Kidney epithelial cell (primary cell): ENCODE measurements at places on chromosomes 12 and 14. TPM values are rescaled to one million over a fixed set of nuclear protein-coding genes. Genes with fewer than 3 reads are reported as not detected.
A peak's percentile ranks its signal among the peaks of the same experiment; 100 is the strongest.

DNA sequence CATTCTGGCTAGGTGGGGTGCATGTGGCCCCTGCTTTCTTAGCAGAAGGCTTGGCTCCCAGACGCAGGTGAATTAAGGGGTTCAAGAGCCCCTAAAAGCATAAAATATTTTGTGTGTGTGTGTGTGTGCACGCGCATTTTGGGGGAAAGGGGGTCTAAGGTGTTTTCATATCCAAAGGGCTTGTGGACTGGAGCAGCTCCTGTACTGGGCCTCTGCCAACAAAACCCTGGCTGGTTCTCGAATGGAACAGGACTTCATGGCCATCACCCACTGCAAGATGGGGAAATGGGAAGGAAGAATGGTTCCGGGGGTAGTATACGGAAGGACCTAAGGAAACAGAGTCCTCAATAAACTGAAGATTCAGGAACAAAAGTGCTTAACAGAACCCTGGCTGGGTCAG lies 3.9 kb upstream of the ATN1 start:
- DNase-seq, result no peak

Gene CYP27B1
- total RNA-seq, result 4.3 and 5.2 TPM in 2 replicates

GRCh38 chr14:74543771-74544438 lies 50.3 kb downstream of the ISCA2 start:
- no peak for DNase-seq

Gene DACT1
- 12.2 and 17.0 TPM in 2 replicates for total RNA-seq

DNA sequence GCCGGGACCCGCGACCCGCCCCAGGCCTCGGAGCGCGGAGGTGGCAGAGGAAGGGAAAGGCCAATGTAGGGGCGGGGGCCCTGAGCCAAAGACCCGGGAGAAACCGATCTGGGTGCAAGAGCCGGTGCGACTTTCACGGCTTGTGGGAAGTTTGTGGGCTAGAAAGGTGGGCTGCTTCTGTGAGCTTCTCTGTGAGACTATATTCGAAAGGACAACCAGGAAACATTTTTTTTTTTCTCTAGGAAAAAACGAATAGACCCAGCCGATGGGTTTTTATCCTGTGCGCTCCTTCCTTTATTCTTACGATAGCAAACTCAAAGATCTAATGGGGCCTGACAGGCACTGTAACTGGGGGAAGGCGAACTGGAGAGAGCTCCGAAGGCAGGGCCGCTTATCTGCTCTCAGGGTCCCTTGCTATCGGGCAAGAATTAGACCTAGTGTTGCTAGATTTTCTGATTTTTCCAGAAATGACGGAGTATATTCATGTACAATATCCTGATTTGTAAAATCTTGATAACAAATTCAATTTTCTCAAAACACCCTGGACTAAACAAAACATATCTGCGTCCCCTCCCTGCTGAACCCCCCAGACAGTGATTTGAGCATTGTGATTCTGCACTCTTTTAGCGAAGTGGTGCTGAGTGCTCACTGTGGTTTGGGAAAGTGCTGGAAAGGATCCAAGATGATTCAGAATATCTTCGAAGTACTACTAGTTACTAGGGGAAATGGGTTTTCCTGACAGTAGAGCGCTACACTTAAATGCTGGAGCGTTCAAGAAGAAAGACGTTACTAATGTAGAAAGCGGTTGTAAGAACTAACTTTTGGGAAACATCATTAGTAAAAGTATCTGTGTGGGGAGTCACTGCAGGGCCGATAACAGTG lies 563 bp upstream of the STXBP6 start:
- DNase-seq, result no peak

- no peak for DNase-seq
These were observed 131.8 kb upstream of the MAP1LC3B2 start for GRCh38 chr12:116427200-116427930.

DNA sequence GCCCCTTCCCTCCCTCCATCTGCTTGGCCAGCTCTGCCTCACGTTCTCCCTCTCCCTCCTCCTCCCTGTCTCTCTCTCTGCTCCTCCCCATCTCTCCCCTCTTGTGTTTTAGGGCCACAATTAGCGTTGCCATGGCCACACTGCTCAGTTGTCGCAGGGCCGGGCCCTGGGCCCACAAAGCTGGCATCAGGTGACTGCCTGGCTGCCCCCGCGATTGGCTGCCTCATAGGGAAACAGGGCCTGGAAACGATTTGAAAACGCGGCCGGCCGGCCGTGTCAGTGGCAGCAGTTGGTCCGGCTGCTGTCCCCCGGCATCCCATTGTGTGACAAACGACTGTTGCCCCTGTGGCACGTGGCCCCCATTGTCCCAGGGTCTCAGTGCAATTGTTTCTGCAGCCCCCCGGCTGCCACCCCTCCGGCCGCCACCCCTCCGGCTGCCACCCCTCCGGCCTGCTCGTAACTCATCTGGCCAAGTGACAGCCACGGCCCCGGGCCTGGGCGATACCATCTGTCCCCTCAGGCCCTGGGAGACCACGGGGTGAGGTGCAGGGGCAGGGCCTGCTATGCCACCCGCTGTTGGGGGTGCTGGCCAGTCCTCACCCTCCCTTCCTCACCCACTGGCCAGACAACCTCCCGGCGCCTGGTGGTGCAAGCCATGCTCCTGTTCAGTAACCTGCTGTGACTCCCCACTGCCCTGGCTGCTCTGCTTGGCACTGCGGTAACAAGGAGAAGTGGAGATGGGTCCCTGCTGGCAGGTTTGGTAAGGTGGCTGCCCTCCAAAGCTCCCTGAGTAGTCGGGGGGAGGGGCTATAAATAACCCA lies 17.4 kb downstream of the FOXN4 start:
- peak; percentile 14 for DNase-seq

Gene IFNG-AS1
- total RNA-seq, result not detected in 2 replicates

DNA sequence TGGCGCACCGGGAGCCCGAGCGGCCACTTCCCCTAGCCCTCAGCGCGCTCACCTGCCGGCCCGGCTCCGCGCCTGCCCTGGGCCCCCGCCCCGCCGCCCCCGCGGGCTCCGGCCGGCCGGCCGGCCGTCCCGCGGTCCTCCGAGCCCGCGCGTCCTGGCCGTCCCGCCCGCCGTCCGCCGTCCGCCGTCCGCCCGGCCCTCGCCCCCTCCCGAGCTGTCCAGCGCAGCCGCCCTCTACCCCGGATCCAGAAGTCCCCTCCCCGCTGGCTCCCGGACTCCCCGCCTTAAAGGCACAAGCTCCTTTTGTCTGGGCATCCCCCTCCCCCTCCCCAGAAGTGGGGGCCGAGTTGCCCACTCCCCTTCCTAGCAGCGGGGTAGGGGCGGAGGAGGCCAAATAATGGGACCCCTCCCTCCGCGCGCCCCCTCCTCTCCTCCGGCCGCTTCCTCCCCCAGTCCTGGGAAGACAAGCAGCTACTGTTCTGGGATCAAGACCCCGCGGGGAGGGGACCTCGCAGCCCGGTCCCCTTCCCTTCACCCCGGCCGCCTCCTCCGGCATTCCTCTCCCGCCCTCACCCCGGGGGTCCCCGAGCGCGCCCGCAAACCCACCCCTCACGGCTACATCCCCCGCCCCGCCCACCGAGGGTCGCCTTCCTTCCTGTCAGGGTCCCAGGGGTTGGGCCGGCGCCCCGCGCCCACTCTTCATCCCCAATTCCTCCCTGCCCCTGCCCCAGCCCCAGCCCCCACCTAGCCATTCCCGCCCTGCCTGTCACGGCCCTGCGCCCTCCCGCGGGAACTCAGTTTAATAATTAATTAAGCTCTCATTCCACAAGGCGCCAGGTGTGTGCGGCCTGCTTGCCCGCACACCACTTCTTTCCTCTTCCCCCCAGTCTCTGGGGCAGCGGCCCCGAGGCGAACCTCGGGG lies at the start of gene ADCY6:
Gene ADCY6, minus strand, starts transcription at position 236 of the 922 bp plus-strand sequence. CDS start 5,655 bp downstream, outside the sequence.
- no peak for DNase-seq

- no peak for DNase-seq
These were observed 652 bp upstream of the SELPLG start for GRCh38 chr12:108634341-108634751.

- no peak for DNase-seq
These were observed 3.8 kb downstream of the IRAK4 start for GRCh38 chr12:43762596-43762995.

Gene GPR132
- total RNA-seq, result 1.7 and 1.9 TPM in 2 replicates

DNA sequence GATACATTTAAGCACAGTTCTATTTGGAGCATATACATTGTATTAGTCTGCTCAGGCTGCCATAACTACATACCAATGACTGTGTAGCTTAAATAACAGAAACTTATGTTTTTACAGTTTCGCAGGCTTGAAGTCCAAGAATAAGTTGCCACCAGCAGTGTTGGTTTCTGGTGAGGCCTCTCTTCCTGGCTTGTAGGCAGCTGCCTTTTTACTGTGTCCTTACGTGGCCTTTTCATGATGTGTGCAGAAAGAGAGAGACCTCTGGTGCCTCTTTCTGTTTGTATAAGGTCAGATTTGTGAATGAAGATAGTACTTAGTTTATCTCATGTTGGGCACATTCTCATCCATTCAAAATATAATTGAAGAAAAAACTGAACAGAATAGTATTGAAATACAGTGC lies 636.6 kb downstream of the FLRT2 start:
- DNase-seq, result no peak

DNA sequence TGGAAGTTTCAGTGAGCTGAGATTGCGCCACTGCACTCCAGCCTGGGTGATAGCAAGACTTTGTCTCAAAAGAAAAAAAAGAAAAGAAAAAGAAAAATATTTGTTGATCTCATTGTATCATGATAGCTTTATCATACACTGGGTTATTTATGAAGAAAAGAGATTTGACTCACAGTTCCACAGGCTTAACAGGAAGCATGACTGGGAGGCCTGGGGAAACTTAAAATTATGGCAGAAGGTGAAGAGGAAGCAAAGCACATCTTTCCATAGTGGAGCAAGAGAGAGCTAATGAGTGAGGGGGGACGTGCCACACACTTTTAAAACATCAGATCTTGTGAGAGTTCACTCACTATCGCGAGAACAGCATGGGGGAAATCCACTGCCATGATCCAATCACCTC lies 72.7 kb upstream of the FUT8 start:
- no peak for DNase-seq

Gene SLC6A15
- 14.9 and 15.9 TPM in 2 replicates for total RNA-seq

DNA sequence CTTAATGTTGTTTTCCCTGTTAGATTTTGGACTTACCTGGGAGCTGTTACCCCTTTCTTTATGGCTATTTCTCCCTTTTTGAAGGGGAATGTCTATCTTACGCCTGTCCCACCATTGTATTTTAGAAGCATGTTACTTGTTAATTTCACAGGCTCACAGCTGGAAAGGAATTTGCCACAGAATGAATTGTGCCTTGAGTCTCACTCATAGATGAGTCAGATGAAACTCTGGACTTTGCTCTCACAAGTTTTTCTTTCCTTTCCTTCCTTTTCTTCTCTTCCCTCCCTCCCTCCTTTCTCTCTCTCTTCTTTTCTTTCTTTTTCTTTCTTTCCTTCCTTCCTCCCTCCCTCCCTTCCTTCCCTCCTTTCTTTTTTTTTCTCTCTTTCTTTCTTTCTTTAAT lies 9.3 kb upstream of the ATF7IP start:
- no peak for DNase-seq

- no peak for DNase-seq
These were observed 38.4 kb upstream of the FOXN3 start for GRCh38 chr14:89455412-89455811.

Gene SRRM4
- total RNA-seq, result 0.27 and 0.42 TPM in 2 replicates

GRCh38 chr12:125981610-125982253 lies 916.5 kb downstream of the AACS start:
- no peak for DNase-seq

DNA sequence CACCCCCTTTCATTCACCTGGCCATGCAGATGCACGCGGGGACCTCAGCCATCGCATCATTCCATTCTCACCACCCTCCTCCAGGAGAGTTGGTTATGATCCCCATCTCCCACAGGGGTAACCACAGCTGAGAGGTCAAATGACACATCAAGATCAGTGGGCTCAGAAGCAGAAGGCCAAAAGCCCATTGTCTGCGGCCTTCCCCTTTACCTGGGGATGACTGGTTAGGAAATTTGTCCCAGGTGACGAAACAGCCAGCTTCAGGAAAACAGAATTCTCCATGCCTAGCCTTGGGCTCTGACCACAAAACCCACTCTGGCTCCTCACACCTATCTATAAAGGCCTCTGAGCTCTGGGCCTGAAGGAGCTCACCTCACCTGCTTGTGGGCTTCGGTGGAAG lies 36.1 kb downstream of the ZFP36L1 start:
- no peak for DNase-seq

GRCh38 chr12:70839544-70839943 lies 81.0 kb downstream of the PTPRR start:
- no peak for DNase-seq

Gene PRH2
- total RNA-seq, result not detected in 2 replicates

Gene P2RX2
- total RNA-seq, result not detected in 2 replicates

Gene HPD
- total RNA-seq, result 0.33 TPM in 1 of 2 replicates, not detected in the other

DNA sequence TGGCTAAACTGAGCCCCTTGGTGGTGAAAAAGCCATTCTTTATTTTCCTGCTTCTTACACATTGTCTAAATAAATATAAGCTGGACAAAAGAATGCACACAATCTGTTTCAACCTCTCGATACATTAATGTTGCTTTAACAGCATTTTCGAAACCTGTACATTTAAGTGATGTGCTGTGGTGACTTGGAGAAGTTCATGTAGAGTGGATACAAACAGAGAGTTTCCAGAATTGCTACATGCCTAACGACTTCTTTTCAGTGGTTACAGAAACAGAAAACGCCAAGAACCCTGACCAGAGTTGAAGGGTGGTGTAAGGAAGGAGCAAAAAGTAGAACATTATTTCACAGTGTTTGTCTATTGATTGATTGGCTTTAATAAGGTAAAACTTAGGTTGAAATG lies 500.9 kb downstream of the SLC16A7 start:
- no peak for DNase-seq

DNA sequence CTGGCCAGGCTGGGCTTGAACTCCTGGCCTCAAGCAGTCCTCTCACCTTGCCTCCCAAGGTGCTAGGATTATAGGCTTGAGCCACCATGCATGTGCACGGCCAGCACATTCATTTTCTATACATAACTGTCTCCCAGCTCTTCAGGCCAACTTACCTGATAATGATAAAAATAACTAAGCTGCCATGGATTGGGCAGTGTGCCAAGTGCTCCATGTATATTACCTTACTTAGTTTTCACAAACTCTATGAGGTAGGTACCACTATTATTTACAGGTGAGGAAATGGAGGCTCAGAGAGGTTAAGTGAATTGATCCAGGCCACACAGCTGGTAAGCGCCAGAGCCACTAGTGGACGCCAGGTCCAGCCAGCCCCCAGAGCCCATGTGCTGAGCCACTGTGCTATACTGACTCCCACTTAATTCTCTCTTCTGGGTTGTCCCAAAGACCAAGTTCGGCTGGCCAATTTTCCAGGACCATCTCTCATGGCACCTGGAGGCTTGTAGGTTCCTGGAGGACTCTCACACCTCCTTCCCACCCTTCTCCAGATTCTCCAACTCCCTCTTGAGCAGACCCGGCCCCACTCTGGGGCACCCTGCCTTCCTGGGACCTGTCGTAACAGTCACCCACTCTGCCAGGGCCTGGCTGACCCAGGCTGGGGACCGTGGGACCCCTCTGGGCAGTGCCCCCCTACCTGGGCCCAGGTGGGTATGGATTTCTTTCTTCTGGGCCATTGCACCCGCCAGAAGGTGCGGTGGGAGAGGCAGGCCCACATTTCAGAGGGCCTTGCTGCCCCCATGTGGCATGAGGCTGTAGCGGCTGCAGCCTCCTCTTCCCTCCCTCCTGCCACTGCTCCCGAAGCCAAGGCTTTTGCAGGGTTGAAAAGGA lies 30.2 kb upstream of the CIPC start:
- DNase-seq, result no peak

Gene POTEM
- not detected in 2 replicates for total RNA-seq
